ENCODE measurements at places on chromosomes 6 and 20.

- peak; percentile 59 for DNase-seq
Measured at GRCh38 chr6:81937296-81937937, 184.9 kb upstream of the TENT5A start.

DNA sequence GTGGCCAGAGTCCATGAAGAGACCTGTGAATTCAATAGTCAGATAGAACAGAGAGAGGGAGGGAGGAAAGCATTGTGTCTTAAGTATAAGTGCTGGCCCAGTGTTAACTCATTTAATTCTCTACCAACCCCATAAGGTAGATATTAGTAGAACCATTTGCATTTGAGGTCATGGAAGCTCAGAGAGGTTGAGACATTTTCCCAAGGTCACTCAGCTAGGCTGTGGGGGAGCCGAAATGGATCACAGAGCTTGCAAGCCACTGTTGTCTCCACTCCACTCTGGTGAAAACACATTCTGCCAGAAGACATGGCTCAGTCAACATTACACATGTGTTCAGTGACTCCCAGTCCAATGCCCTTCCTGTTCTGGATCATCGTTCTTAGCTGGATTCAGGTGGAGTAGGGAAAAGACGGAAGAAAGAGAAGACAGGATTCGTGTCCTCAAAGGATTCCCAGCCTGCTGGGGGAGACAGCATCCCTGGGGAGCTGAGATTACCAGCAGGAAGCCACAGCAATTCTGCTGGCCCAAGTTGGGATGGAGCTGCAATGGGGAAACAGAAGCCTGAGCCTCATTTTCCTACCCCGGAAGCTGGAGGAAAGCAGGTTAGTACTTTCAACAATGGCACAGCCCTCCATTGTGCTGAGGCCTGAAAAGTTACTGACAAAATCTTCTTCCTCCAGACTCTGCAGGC, 27.0 kb upstream of the MDGA1 start:
- DNase-seq = no peak

- DNase-seq = no peak
Measured at GRCh38 chr6:25174678-25175077, 104.5 kb upstream of the CARMIL1 start.

DNA sequence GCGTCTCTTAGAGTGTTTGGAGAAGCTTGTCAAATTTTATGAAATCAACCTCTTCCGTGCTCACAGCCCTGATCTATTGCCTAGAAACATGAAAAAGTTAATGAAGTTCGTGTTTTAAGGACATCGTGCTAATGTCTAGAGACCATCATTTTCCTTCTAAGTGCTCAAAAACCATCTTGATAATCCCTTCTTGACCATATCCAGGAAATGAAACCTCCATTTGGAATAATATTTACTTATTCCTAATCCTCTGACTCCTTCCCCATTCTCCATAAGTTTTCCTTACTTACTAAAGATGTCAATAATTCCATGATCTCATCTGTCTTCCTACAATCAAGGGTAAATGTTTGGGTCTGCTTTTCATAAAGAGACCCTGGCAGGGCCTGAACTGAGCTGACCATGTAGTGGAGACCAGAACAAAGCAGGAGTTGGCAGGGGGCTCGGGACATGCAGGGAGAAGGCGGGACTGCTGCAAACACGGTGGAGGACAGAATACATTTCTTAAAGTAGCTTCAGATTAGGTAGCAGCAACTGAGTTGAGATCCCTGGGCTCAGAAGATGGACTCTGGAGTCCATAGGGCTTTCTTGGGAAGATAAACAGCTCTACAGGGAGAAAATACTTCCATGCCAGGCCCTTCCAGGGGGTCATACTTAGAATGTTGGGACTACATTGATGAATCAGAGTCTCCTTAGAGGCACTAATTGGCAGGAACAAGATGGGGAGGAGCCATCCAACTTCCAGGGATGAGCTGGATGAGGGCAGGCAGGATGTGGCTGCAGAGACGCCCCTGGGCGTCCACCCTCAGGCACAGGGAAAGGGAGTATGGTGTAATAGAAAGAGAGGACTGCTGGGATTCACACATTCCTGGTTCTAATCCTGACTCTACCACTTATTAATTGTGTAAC, 100.7 kb downstream of the RIN2 start:
- DNase-seq = no peak

DNA sequence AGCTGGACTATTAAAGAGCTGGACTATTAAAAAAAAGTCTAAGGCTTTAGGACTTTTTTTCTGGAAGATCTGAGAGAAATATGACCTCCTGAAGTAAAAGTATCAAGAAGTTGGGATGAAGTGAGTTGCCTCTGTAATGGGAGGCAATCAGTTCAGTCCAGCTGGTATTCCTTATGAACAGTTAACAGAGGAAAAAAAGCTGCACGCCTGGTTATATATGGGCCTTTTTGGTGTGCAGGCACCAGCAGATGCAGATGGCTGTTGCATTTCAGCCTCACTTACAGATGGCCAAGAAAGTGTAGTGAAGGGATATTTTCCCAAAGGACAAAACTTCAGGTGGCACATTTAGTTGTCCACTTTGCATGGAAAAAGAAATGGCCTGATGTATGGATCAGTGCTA, 70.3 kb upstream of the ELOVL5 start:
- no peak for DNase-seq

DNA sequence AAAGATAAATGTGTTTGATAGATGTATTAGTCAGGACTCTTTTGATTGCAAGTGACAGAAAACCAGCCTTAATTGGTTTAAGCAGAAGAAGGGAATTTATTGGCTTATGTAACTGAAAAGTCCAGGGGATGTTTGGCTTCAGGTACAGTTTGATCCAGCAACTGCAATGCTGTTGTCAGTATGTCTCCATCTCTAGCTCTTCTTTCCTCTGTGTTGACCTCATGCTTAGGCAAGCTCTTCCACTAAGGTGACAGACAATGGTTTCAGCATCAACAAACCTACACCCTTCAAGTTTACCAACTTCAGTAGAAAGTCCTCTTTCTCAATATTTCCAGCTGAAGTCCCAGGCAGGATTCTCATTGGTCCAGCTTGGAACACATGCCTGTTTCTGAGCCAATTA, 28.1 kb upstream of the ARFGEF2 start:
- DNase-seq = no peak

DNA sequence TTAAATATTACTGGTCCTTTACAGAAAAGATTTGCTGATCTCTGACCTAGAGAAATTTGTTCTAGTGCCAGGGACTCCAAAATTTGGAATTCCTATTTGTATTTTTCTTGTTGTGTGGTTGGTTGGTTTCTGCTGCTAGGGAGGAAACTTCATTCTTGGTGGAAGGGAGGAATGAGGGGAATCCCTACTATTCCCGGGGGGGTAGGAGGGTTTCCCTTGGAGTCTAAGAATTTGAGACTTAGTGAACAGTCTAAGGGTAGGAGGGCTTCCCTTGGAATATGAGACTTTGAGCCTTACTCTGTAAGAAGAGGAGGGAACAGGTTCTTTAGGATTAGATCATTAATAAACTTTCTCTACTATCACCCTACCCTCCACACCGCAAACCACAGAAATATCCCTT, 67.1 kb upstream of the ADGRF1 start:
- no peak for DNase-seq

DNA sequence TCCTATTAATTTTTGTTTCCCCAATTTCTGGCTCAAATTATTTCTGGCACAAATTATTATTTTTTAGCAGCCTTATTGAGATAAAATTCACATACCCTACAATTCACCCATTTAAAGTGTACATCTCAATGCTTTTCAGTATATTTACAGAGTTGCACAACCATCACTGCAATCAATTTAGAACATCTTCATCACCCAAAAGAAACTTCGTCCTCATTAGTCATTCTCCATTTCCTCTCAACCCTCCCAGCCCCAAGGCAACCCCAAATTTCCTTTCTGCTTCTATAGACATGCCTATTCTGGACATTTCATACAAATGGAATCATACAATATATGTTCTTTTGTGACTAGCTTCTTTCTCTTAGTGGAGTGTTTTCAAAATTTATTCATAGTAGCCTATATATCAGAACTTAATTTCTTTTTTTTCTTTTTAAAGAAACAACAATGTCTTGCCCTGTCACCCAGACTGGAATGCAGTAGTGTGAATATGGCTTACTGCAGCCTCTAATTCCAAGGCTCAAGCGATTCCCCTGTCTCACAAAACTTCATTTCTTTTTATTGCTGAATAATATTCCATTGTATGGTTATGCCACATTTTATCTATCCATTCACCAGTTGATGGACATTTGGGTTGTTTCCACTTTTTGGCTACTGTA, 84.5 kb downstream of the DNAH8 start:
- DNase-seq = no peak

DNA sequence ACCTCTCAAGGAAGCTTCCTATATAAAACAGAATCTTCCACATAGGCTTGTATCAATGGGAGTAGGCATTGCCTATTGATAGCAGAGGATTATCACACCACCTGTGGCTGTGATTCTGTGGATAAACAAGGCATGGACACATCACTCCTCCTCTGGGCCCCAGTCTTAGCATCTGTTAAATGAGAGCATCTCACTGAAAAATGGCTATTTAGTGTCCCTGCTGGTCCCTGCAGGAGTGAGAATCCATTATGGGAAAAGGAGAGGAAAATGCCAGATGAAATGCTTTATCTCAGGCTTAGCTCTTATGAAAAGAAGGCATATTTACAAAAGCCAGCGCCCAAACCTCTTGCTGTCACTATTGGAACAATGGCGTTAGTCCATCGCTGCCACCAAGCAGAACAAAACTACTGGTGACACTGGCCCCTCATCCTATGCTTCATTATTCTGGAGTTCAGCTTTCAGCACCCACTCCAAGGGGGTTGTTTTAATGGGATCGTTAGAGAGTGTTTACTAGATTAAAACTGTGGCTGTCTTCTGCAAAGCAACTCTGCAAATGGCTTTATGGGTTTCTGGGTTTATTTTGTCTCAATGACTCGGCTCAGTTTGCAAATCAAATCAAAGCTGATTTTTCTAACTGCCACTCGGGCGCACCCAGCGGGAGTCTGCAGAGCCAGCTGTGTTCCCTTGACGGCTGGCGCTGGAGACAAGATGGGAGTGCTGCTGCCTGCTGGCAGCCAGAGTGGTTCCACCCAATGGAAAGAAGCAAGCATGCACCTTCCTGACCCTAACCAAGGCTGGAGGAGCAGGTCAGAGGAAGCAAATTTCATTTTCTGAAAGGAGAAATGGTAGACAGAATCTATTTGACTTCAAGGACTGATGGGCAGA, 658.8 kb upstream of the CHD6 start:
- DNase-seq = no peak

GRCh38 chr20:59232618-59233017, 67.8 kb upstream of the EDN3 start:
- no peak for DNase-seq

DNA sequence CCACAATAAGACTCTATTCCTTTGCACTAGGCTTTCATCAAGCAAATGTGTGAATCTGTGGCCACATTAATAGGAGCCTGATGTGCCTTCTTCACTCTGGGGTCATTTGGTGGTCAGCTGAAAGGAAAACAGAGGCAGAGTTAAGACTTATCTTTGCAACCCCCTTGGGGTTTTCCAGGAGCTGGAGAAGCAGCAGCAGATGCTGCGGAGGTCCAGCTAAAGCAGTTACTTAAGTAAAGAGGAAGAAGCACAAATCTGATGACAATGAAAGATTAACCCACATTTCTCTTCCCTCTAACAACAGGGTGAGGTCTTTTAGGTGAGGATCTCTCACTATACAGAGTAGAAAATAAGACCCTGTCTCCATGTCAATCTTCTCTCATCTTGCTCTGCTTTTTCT, 45.4 kb upstream of the QKI start:
- DNase-seq = no peak

- peak; percentile 57 for DNase-seq
Measured at GRCh38 chr6:89818977-89819335, 638 bp downstream of the MDN1 start.

All from DMS53 (cell line).